ENCODE measurements at places on chromosomes 7 and 10. TPM values are rescaled to one million over a fixed set of nuclear protein-coding genes. Genes with fewer than 3 reads are reported as not detected.

DRGX gene
- not detected for polyA plus RNA-seq

- peak; percentile 41 for DNase-seq
Measured at GRCh38 chr7:2645274-2645868, 13.6 kb downstream of the TTYH3 start.

MAD1L1 gene
- polyA plus RNA-seq: 22.0 TPM

PPP2R2D gene
- polyA plus RNA-seq: 12.8 TPM

NUTM2D gene
- polyA plus RNA-seq: not detected

SNX8 gene
- 43.7 TPM for polyA plus RNA-seq

DNA sequence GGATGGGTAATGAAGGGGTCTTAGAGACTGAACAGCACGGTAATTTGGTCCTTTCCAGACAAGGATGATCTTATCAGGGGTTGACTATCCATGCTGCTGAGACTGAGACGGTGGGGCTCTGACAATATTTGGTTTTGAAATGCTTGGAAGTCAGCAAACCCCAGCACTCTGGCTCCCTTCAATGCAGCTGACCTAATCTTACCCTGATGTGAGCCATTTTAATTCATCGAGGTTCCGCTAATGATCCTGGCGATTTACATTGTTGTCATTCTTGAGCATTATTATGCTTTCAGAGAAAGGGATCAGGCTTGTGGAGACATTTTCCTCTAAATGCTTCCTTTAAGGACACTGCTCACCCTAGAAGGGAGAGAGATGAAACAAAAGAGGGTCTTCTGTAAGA, 114.6 kb upstream of the BMPER start:
- no peak for DNase-seq

PDZD7 gene
- polyA plus RNA-seq: 0.36 TPM

GRCh38 chr10:72564596-72564995, 61.3 kb downstream of the MICU1 start:
- DNase-seq: peak; percentile 21

DNA sequence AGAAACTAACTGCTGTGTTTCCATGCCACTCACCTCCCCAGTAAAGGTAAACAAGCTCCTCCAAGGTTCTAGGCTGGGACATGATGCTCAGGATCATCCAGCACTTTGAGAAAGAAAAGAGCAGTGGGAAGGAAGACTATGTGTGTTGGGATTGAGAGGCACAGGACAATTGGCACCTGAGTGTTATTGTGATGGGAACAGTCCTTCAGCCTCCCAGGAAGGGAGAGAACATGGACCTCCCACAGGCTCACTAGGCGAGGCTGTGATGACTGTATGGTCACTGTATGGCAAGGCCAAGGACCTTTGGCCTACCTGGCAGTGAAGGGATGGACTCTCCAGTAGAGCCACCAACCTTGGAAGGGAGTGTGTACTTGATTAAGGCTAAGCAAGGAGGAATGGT, 123.2 kb upstream of the UNC5B start:
- no peak for DNase-seq

- DNase-seq: no peak
Measured at GRCh38 chr10:20288060-20288459, 471.8 kb downstream of the PLXDC2 start.

GRCh38 chr10:85617751-85618546, 748.6 kb downstream of the GRID1 start:
- no peak for DNase-seq

ACSM6 gene
- polyA plus RNA-seq: not detected

ASAH2B gene
- polyA plus RNA-seq: not detected

DNA sequence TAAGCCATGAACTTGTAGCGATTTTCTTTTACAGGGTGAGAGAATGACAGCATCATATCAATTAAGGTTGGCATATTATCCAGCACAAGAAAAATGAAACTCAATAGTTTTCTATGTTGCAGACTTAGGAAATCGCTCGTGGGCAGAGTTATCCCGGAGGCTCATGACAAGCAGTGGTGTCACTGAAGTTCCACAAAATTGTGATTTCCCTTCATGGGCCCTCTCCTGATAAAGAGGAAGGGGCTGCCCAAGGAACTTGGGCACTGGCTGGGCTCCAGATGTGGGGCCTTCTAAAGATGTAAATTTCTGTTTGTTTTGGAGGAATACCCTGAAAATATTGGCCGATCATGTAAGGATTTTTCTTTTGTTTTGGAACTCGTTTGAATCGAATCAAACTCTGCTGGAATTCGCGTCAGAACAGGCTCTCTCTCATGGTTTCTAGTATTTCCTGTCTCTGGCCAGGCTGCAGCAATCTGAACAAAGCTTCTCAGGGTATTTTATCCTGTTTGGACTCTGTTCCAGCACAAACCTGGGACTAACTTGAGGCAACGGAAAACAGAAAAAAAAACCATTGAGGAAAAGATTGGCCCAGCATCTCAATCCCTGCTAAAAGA, 340.6 kb upstream of the NRP1 start:
- no peak for DNase-seq

GRCh38 chr7:102433219-102434038, at the start of gene ORAI2:
TSS of gene ORAI2 (plus strand) at chr7:102433575. CDS start at chr7:102438957, 5,382 bp downstream.
- DNase-seq: peak; percentile 80

MAGI2 gene
- 0.03 TPM for polyA plus RNA-seq

- no peak for DNase-seq
Measured at GRCh38 chr10:131350245-131350644, 38.7 kb upstream of the TCERG1L start.

HNRNPA2B1 gene
- 391 TPM for polyA plus RNA-seq

GRCh38 chr10:103442031-103442461, 10.1 kb downstream of the CALHM2 start:
- DNase-seq: no peak

DNA sequence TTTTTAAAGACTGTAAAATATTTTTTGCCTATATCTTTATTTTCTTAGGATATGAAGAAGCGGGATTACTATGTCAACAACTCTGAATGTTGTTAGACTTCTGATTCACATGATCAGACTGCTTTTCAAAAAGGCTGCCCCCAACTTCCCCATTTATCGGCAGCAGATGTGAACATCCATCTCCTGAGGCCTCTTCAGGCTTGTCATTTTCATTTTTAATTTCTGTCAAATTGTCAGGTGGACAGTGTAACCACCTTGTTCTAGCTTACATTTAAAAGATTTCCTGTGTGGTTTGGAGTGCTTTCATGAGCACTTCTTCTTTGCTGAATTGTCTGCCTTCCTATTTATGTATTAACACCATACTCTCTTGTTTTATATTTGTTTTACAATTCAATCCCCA, 78.8 kb upstream of the GSDME start:
- DNase-seq: peak; percentile 33

GRCh38 chr10:133364645-133365431, 7.0 kb upstream of the FUOM start:
- no peak for DNase-seq

DNA sequence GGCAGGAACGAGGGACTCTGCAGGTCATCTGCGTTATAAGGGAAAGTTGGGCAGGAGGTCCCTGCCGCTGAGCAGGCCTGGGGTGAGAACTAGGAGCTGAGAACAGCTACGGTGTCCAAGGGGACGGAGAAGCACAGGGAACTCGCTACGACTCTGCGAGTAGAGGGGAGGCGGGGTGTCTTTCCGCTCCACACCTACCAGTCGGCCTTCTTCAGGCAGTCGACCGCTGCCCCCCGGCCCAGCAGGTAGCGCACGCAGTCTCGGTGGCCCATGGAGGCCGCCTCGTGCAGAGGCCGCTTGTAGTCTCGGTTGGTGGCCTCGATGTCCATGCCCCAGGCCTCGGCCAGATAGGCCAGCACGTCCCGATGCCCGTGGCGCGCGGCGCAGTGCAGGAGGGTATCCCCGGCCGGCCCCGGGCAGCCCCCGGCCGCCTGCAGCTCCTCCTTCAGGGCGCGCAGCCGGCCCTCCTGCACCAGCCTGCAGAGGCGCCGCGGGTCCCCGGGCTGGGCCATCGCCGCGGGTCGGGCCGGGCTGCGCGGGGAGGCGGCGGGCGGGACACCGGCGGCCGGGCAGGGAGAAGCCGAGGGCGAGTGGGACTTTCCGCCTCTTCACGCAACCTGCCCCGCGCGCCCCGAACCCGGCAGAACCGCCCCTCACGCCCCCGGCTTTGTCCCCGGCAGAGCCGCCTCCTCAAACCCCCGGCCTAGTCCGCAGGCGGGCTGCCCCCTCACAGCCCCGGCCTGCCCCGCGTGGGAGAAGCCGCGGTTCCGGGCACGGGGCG, 660 bp downstream of the ANKRD16 start:
- no peak for DNase-seq

DNA sequence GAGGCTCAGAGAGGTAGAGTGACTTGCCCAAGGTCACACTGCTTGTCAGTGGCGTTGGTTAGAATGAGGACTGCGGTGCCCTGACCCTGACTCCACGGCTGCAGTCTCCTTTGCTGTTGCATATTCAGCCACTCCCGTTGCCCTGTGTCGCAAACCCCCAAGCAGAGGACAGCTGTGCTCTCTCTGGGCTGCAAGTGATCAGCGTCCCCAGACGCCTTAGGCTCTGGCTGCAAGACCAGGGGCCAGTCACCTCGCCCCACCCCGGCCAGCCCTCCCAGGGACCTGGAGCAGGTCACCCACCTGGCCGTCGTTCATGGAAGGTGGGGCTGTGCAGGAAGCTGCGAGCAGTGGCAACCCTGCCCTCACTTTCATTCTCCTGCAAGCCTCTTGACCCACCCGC, 51.7 kb upstream of the NANOS1 start:
- DNase-seq: no peak

TES gene
- polyA plus RNA-seq: 89.0 TPM

- DNase-seq: no peak
Measured at GRCh38 chr7:27101957-27102580, 414 bp downstream of the HOXA2 start.

GRCh38 chr10:129474642-129475041, 7.6 kb downstream of the MGMT start:
- DNase-seq: no peak

GRCh38 chr7:68682910-68683309, 915.4 kb upstream of the AUTS2 start:
- DNase-seq: no peak

- DNase-seq: peak; percentile 84
Measured at GRCh38 chr7:127594490-127594889, 954 bp downstream of the FSCN3 start.

ADAM22 gene
- polyA plus RNA-seq: not detected

GRCh38 chr10:110494532-110494931, 3.2 kb upstream of the DUSP5 start:
- DNase-seq: no peak

SLC18A3 gene
- polyA plus RNA-seq: not detected

- DNase-seq: peak; percentile 8
Measured at GRCh38 chr7:26709210-26709990, 155.0 kb downstream of the SKAP2 start.

DNA sequence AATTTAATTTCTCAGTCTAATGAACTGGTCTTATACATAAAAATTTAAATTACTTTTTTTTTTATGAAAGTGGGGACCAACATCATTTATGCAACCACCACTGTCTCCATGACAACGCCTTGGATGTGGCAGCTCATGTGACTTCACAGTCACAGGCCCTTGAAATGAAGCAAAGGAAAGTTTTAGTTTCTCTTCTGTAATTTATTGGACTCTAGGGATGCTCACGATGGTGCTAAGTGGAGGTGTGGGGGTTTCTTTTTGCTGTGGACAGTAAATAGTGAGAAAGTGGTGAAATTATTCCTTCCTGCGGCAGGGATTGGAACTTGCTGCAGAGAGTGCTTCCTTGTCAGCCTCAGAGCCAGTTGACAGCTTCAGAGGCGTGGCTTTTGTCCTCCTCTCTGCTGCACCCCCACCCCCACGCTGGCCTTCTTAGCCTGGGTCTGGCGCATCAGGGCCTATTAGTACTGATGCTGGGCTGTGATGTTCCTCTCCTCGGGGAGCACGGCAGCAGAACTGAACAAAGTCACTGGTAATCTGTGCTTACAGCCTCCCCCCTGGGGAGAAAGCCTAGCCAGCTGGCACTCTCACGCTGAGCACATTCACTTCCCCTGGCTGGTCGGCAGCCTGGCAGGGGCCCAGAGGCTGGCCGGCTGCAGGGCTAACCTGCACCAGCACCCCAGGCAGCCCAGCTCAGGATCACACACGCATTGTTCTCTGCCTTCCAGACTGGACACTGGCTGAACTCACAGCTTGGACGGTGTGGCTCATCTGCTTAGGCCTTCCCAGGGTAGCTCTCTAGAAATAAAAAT, 517.5 kb upstream of the GALNT17 start:
- no peak for DNase-seq

- no peak for DNase-seq
Measured at GRCh38 chr10:75462865-75463264, 31.4 kb downstream of the LRMDA start.

DNA sequence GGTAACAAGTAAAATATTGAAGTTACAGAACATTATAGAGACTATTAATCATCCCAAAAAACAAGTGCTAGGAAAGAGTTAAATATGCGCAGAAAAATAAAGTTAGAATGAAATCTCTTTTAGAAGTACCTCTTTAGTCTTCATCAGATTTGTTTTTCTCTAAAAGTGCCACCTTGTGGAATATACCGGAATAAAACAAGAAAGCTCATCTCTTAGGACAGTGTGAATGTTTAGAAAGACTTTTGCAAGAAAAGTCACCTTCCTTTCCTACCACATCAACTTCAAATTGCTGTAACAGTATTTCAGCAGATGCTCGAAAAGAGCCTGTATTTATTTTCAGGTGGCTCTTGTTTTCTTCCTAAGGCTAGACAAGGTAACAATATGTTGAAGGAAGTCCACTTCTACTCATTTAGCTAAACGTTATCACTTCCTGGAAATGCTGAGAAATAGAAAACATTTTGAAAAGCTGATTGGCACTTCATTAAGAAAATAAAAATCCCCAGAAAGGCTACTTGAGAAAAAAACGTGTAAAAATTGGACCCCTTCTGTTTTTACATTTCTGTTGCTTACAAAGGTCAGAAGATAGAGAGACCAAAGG, 19.8 kb upstream of the FAM133B start:
- no peak for DNase-seq

- peak; percentile 21 for DNase-seq
Measured at GRCh38 chr10:4334015-4334414, 492.0 kb upstream of the AKR1E2 start.

CNTNAP2 gene
- not detected for polyA plus RNA-seq

DPCD gene
- polyA plus RNA-seq: 9.0 TPM

- no peak for DNase-seq
Measured at GRCh38 chr7:134792968-134793367, 13.5 kb downstream of the CALD1 start.

TRIL gene
- not detected for polyA plus RNA-seq

GRCh38 chr7:98317366-98318040, 36.0 kb downstream of the BRI3 start:
- no peak for DNase-seq

FAM180A gene
- not detected for polyA plus RNA-seq

- DNase-seq: no peak
Measured at GRCh38 chr10:112838784-112839481, 111.1 kb upstream of the TCF7L2 start.
